Activated T-cell treated with anti-CD3 and anti-CD28 coated beads, Interleukin-2, amount 50 U/mL, for 24 hours (primary cell): ENCODE measurements at places on chromosomes 2 and 18.

DNA sequence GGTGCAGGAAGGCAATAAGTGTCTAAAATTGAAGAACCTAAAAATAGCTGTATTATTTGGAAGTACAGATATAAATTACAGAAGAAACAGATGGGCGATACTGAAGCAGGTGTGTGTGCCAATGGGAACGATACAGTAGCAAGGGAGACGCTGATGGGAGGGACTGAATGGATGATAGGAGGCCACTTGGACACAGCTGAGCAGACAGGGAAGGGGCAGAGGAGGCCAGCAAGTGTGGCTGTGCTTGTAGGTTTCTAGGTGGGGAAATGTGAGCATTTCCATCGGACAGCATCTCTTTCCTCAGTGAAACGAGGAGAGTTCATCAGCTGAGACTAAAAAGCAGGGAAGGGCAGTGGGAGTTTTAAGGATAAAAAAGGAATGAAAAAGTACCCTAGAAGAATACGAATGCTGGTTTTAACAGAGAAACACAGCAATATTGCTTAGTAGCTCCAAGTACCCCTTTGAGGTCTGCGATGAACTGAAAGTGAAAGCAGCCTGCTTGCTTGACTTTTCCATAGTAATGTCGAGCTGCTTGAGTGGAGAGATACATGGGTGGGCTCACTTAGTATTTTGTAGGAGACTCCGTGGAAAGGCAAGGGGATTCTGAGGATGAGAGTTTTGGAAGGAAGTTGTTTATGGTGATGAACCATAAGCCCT lies 91.7 kb upstream of the EPC2 start:
- no peak for DNase-seq

DNA sequence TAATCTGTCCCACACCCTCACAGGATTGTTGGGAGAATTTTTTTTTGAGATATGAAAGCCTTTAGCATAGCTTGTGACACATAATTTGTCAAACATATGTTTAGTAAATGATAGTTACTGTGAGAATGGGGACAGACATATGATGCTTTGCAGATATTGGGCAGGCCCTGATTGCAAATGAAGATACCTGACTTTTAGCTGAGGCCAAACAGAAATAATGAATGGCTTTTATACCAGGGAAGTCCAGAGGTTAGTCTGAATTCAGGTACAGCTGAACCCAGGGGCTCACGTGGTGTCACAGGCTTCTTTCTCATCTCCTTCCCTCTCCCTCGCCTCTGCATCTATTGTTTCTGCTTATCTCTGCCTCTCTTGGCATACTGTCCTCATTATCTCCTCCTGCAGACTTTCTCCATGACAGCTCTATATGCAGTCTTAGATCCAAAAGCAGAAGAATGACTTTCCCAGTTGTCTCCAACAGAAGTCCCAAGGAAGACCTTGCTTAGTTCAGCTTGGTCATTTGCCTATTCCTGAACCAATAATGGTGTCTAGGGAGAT lies 4.9 kb upstream of the WNT10A start:
- DNase-seq, result no peak

DNA sequence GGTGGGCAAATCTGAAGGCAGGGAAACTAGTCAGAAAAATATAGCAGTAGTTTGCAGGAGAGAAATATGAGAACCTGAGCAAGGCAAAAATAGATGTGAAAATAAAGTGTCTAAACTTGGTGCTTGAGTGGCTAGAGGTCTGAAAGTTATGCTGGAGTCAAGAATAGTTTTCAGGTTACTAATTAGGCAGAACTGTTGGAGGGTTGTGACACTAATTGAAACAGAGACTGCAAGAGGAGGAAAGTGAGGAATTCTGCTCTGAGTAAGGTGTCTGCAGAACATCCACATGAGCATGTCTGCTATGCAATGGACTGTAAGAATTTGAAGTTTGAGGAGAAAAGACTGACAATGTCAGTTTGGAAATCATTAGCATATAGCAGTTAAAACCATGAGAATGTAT lies 444.0 kb upstream of the LRRTM1 start:
- no peak for DNase-seq

GRCh38 chr2:75705921-75706320 lies 4.8 kb downstream of the GCFC2 start:
- DNase-seq, result no peak
